ENCODE measurements at places on chromosomes 11 and 22.

DNA sequence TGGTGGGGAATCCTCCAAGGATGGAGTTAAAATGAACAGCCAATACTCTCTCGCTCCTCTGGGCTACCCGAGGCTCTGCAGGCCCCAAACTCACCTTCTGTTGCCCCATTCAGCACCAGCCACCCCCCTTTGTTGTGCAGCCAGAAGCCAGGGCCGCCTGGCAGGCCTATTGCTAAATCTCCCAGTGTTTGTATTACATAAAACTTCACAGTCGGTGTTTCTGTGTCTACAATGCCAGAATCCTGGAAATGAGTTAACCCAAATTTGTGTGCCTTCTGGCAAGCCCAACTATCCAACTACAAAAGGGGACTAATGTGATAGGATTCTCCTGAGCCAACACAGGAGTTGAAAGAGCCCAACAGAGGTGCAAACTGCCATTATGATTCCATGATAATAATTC is 9.3 kb downstream of the KCNJ5 start:
- no peak for DNase-seq

GRCh38 chr11:119704849-119705248 is 24.2 kb downstream of the NECTIN1 start:
- DNase-seq = no peak

- DNase-seq = no peak
Observed at GRCh38 chr22:25621986-25622385, 57.5 kb downstream of the GRK3 start.

DNA sequence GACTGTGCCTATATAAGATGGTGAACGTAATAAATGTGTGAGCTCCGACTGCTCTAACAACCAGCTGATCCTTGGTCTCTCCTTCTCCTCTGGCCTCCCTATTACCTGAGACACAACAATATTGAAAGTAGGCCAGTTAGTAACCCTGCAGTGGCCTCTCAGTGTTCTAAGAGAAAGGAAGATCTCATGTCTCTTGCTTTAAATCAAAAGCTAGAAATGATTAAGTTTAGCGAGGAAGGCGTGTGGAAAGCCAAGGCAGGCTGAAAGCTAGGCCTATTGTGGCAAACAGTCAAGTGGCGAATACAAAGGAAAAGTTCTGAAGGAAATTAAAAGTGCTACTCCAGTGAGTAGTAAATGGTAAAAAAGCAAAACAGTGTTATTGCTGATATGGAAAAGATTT is 39.5 kb downstream of the HIPK3 start:
- no peak for DNase-seq

DNA sequence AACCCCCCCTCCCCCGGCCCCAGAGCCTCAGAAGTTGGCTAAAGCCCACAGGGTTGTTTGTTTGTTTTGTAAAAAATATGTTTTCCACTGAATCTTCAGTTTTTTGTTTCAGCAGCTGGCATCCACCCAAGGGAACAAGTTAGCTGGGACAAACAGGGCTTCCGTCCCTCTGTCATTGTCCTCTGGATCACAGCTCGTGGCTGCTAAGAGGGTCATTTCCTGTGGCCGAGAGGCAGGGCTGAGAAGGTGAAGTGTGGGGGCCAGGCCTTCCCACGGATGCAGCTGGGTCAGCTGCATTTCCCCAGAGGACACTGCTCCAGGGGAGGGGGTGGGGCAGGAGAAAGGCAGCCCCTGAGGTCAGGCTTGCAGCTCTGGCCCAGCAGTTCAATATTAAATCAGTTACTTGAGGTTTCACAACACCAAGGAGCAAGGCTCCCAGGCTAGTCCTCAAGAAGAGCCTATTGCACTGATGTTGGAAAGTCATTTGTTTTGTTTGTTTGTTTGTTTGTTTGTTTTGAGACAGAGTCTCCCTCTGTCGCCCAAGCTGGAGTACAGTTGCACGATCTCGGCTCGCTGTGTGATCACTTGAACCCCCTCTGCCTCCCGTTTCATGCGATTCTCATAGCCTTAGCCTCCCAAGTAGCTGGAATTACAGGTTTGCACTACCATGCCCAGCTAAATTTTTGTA is 34.4 kb upstream of the SMTN start:
- DNase-seq = no peak

GRCh38 chr11:131668500-131669400 is 298.3 kb downstream of the NTM start:
- DNase-seq = no peak

- no peak for DNase-seq
Observed at GRCh38 chr11:131616481-131617140, 246.2 kb downstream of the NTM start.

GRCh38 chr22:37454857-37455686 is 27.8 kb upstream of the ELFN2 start:
- no peak for DNase-seq

- DNase-seq = no peak
Observed at GRCh38 chr22:39666926-39667325, 96.4 kb downstream of the CACNA1I start.

DNA sequence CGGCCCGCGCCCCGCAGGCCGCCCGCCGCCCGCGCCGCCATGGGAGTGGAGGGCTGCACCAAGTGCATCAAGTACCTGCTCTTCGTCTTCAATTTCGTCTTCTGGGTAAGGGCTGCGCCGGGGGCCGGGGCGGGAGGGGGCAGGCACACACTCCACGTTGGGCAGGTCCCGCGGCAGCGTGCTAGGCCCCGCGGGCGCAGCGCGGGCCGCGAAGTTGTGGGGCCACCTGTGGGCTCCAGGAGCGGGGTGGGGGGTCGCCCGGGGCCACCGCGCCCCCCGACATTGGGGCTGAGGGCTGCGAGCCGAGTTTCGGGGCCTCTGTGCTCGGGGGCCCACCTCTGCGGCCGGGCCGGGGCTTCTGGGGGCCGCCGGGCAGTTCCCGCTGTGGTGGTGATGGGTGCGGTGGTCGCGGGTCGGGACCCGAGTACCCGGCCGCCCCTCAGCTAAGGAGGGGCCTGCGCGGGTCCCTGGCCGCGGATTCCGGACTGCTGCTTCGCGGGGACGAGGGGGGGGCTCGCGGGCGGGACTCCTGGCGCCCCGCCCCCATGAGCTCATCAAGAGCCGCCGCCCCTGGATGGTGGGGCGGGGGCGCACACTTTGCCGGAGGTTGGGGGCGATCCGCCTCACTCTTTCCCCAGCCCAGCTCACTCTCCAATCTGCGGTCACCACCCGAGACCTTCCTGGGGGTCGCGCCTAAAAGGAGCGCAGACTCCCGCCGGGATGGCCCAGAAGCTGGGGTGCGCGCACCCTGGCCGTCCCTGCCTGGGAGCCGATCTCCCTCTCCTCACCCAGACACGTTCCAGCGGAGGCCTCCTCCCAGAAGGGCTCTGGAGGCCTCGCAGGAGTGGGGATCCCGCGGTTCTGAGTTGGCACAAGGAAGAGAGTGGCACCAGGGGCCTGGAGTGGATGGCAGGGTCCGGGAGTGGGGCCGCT is 667 bp downstream of the CD81 start:
- DNase-seq = peak; percentile 61

DNA sequence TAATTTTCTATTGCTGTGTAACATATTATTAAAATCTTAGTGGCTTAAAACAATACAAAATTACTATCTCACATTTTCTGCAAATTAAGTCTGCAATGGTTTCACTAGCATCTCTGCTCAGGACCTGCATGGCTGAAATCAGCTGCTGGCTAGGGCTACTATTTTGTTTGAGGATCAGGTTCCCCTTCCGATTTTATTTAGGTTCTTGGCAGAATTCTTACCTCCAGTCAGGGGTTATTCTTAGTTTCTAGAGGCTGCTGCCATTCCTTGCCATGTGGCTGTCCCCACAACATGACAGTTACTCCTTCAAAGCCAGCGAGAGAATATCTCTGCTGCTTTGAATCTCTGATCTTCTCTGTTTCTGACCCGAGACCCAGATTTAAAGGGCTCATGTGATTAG is 424.5 kb upstream of the ANO5 start:
- no peak for DNase-seq

- DNase-seq = no peak
Observed at GRCh38 chr22:17827466-17827865, 53.2 kb upstream of the BID start.

- no peak for DNase-seq
Observed at GRCh38 chr11:124633355-124633754, 10.7 kb downstream of the TBRG1 start.

DNA sequence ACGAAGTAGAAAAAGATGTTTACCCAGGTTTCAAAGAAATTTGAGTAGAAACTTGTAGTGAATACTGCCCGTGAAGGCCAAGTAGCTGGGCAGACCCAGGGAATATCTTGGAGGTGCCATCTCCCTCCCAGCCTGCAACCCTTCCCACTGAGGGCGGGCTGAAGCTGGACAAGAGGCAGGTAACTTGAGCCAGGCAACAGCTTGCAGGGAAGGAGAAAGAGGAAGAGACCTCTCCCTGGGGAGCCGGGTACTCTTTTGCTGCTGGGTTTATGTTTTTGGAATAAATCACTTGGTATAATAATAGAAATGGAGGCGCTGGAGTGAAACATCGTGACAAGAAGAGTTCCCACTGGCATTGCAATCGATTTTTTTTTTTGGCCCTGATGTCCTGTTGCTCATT is 49.4 kb upstream of the JAM3 start:
- DNase-seq = no peak

DNA sequence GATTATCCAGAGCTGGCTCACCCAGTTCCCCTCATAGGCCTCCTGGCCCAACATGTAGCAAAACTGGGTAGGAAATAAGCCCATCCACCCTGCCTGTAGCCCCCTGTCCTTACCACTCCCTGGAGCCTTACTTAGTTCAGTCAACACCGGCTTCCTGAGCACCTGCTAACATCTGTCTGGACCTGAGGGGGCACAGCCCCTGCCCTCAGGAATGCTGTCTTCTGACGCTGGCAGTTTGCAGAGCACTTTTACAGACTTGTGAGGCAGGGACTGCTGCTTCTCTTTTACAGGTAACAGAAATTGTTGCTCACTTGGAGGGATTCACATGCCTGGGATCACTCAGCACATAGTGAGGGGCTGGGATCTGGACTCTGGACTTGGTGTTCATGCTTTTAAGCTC is 152.0 kb upstream of the TBCEL start:
- no peak for DNase-seq

DNA sequence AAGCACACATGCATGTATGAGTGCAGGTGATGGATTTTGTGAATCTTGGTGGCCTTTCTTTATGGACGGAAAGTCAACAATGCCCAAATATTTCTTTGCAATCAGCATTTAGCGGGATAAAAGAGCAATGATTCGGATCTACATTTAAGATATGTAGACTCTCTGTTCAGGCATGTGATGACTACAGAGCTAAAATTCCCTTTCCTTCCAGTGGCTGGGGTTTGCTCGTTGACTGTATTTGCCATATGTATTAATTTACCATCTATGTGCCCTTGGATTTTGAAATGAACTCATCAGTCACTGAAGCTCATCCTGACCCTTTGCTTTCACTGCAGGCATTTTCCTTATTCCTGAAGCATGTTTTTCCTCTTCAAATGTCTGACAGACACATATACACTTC is 13.6 kb downstream of the BLID start:
- no peak for DNase-seq

Data from T-helper 9 cell (primary cell).